ENCODE measurements at places on chromosomes 12 and 14.

- no peak for DNase-seq
Observed at GRCh38 chr14:101478796-101479410, 82.4 kb upstream of the DIO3 start.

DNA sequence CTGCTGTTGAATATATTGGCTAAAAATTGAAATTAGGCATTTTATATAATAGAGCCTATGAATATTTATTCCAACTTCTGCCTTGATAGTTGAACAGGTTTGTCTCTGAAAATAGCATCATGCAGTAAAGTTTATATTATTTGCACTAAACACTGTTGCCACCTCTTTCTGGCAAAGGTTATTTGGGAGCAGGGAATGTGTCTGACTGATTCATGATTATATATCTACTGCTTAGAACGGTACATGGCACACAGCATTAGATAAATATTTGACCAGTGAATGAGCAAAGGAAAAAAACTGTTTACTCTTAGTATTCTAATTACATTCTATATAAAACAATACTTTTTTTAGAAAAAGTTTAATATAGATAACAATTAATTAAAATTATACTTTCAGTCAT is 123.1 kb upstream of the MGAT4C start:
- no peak for DNase-seq

DNA sequence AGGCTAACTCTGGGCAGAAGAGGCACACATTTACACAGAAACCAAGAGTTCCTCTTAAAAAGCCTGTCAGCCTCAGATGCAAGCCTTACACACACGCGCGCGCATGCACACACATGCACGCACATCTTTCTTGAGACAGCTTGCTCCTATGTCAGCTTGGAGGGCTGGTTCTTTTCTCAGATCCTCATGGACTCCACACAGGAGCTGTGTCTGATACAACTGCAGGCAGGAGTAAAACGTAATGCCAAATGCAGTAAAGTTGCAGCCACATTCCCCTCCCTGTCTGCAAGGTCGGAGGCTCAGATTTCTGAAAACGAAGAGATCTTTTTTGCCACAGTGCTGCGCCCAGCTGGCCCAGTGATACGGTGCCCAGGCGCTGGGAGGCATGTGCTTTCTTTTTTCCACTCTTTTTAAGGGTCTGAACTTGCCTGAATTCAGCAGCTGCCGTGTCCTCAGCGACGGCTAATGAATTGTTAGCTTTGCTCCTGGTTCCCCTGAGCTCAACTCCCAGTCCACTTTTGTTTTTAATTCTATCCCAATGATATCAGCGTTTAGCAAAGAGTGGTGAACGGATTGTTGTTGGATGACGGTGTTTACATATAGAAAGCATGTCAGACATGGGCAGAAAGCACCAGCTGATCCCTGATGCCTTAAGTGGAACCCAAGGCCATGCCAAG is 72.9 kb upstream of the FOXN3 start:
- no peak for DNase-seq

DNA sequence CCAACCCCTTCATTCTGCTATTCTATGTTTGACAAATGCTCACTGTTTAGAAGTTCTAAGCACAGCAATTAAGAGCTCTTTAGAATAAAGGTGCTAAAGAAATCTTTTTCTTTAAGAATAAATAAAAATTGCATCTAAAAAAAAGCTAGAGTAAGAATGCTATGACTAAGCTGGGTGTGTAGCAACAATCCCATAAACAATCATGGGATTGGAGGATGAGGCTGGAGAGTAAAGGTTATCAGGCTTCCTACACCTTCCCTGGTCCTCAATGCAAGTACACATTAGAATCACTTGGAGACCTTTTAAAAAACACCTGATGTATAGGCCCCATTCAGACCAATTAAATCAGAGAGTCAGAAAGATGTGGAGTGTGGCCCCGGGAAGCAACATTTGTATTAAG is 88.3 kb downstream of the CIT start:
- DNase-seq, result no peak

GRCh38 chr12:1790444-1790843 is 29.9 kb upstream of the LRTM2 start:
- no peak for DNase-seq

- DNase-seq, result no peak
Observed at GRCh38 chr12:123092866-123093265, 58.0 kb downstream of the PITPNM2 start.

DNA sequence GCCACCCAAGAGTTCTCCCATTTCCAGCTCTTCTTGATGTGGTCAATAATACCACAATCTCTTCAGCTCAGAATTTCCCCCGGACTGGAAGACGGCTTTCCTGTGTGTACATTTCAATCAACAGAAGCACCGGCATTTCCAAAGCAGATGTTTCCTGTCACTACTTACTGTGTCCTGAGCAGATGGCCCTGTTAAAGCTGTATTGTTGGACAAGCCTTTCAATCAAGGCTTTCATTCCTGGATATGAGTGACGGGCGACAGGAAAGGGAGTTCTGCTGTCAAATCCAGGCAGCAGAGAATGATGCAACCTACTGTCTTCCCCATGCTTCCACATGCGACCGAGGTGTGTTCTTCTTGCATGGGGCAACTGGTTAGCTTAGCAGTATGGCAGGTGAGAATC is 76.4 kb upstream of the CCDC60 start:
- no peak for DNase-seq

DNA sequence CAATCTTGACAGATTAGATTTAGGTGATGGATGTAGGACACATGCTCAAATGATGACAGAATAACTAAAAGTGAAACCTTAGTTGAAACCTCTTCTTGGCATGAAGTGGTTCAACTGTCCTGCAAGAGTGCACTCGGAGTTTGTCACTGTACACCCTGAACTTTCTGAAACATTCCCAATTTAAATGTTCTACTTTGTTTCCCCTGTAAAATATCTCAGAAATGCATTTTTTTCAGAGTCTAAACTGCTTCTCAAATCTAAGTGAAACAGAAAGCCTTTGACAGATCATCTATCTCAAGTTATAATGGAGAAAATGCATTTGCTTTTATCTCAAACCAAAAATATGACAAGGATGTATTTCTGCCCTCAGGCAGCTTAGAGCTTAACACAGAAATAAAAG is 66.0 kb downstream of the BHLHE41 start:
- no peak for DNase-seq

GRCh38 chr14:99628887-99629618 is 15.9 kb upstream of the HHIPL1 start:
- DNase-seq, result no peak

DNA sequence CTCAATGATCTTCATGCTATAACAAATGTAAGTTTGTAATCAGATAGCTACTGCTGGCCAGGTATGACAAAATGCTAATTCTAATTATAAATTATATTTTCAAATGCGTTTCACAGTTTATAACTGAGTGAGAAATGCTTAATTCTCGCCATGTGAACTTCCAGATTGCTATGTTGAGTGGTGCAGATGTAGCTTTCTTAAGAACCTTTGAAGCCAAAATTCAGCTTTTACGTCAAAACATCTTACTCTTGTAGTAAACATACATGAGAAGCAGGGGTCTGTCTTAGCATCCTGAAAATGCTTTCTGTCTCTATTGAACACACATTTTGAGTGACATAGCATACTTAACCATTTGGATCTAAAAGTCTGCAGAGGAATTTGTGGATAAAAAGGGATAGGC is 176.5 kb upstream of the PRICKLE1 start:
- DNase-seq, result no peak

- DNase-seq, result no peak
Observed at GRCh38 chr12:52585946-52586345, 12.3 kb upstream of the KRT74 start.

DNA sequence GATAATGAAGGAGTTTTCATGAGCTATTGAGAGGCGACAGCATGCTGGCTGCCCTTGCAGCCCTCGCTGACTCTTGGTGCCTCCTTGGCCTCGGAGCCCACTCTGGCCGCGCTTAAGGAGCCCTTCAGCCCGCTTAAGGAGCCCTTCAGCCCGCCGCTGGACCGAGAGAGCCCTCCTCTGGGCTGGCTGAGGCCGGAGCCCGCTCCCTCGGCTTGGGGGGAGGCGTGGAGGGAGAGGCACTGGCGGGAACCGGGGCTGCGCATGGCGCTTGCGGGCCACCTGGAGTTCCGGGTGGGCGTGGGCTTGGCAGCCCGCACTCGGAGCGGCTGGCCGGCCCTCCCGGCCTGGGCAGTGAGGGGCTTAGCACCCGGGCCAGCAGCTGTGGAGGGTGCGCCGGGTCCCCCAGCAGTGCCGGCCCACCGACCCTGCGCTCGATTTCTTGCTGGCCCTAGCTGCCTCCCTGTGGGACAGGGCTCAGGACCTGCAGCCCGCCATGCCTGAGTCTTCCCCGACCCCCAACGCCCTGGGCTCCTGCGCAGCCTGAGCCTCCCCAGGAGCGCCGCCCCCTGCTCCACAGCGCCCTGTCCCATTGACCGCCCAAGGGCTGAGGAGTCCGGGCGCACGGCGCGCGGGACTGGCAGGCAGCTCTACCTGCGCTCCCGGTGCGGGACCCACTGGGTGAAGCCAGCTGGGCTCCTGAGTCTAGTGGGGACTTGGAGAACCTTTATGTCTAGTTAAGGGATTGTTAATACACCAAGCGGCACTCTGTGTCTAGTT is 20.1 kb upstream of the PAWR start:
- DNase-seq, result no peak

DNA sequence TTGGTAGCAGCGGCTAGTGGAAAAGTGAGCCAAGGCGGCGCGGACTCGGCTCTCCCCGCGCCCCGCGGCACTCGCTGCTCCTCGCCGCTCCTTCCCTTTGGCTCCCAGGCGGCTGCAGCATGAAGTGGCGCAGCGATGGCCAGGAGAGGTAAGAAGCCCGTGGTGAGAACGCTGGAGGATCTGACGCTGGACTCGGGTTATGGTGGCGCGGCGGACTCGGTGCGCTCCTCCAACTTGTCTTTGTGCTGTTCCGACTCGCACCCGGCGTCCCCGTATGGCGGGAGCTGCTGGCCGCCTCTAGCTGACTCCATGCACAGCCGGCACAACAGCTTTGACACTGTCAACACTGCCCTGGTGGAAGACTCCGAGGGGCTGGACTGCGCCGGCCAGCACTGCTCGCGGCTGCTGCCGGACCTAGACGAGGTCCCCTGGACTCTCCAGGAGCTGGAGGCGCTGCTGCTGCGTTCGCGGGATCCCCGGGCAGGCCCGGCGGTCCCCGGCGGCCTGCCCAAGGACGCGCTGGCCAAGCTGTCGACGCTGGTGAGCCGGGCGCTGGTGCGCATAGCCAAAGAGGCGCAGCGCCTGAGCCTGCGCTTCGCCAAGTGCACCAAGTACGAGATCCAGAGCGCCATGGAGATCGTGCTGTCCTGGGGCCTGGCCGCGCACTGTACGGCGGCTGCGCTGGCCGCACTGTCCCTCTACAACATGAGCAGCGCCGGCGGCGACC is 225.6 kb upstream of the CRY1 start:
- no peak for DNase-seq

GRCh38 chr12:89225401-89225800 is 126.9 kb downstream of the DUSP6 start:
- DNase-seq, result no peak

- no peak for DNase-seq
Observed at GRCh38 chr12:76611533-76611932, 52.0 kb upstream of the OSBPL8 start.

- no peak for DNase-seq
Observed at GRCh38 chr12:12087693-12088034, 16.9 kb downstream of the BCL2L14 start.

DNA sequence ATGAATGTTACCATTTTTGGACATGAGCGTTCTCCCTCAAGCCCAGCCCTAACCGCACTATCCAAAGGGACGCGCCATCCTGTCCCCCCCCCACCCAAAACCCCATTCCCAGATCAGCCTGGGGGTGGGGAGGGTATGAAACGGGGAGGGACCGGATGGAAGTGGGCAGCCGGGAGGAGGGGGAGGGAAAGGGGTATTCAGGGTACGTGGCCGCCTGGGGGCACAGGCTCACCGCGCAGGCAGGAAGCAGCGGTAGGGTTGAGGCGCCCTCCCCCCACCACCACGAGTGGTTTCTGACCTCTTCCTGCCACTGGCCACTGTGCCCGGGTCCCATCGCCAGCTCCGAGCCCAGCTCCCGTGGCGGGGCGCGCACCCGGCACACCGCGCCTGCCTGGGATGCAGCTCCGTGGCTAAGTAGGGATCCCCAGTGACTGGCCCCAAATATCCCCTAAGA is 1.4 kb downstream of the ACTN1 start:
- DNase-seq, result peak; percentile 35

DNA sequence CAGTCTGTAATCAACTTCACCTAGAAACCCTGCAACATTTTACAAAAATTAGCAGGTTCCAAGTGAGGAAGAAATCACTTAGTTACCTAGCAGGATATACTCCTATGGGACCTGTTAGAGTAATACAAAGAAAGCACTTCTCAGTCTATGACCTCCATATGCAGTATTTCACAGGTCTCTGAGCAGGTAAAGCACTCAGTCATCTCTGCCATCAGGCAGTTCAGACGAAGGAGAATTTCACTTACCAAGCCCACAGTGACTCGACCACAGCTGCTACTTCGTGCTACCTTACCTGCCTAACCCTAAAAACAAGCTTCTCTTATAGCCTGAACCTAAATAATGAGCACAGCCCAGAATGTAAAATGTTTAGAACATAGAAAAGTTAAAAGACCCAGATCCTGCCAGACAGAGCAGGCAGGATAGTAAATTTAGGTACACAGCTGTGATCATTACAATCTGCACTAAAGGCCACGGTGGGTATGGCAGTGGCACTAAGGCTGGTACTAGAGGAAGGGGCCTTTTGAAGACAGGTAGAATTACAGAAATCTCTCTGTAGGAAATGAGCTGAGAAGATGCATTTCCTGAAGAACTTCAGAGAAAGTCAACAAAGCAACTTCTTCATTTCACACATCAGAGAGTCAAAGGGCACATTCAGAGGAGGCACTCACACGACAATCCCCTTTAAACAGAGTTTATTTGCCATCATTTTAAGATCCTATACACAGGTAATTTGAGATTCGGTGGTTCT is 35.7 kb downstream of the DCAF5 start:
- no peak for DNase-seq

DNA sequence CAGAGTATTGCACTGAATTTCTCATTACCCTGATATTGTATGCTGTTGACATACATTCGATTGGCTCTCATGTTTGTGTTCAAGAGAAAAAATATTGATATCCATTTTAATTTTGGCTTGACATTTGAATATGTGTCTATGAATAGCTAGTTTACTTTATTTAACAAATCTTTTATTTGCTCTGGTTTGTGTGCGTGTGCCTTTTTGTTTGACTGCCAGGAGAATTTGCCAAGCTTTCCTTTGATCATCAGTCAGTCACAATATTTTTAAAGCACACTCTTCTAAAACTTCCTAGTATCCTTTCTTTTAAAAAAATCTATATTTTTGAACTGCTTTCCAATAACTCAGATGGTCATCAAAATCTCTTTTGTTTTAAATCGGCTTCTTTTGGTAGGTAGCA is 179.3 kb upstream of the FLRT2 start:
- no peak for DNase-seq

GRCh38 chr12:52392465-52393007 is 7.1 kb upstream of the KRT84 start:
- DNase-seq, result no peak

- DNase-seq, result no peak
Observed at GRCh38 chr12:11758510-11759493, 109.3 kb downstream of the ETV6 start.

GRCh38 chr12:10408842-10409241 is 715 bp downstream of the KLRC4 start:
- no peak for DNase-seq

All from KG1 (cell line).